ENCODE measurements at places on chromosomes 3 and 15. TPM values are rescaled to one million over a fixed set of nuclear protein-coding genes. Genes with fewer than 3 reads are reported as not detected.

DNA sequence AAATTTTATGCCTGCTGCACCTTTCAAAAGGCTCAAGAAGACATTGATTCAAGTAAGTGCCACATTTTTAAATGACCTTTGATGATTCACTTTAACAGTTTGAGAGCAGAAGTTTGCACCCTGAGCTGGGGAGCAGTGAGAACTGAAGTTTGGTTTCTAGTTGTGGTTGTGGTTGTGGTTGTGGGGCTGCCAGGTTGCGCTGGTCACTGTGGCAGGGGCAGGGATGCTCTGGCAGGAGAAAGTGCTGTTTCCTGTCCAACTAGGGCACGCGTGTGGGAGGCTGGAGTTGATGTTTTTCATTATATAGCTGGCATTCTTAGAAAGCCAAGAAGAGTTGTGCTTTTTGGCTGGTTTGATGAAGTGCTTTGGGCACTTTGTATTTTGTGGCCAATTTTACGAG lies 339.7 kb upstream of the NR2F2 start:
- no peak for DNase-seq

DNA sequence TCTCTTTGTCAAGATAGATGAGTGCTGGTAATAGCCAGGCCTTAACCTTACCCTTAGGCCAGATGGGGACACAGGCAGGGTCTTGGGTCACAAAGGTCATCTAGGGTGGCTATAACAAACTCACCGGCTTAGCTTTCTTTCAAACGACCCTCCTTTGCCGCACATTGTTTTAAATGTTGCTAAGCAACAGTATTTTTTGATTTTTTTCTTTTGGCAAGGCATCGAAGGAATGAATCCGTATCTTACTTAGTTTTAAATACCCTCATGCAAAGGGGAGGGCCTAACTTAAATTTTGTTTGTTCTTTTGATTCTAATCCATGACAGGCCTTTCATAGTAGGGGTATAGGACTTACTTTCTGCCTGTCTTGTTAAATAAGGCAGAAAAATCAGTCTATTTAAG lies 35.2 kb downstream of the ITPR1 start:
- DNase-seq: no peak

- DNase-seq: peak; percentile 81
These were observed 7.8 kb downstream of the SPSB4 start for GRCh38 chr3:141058996-141059395.

- no peak for DNase-seq
These were observed 966.1 kb downstream of the AGBL1 start for GRCh38 chr15:87045746-87046145.

DNA sequence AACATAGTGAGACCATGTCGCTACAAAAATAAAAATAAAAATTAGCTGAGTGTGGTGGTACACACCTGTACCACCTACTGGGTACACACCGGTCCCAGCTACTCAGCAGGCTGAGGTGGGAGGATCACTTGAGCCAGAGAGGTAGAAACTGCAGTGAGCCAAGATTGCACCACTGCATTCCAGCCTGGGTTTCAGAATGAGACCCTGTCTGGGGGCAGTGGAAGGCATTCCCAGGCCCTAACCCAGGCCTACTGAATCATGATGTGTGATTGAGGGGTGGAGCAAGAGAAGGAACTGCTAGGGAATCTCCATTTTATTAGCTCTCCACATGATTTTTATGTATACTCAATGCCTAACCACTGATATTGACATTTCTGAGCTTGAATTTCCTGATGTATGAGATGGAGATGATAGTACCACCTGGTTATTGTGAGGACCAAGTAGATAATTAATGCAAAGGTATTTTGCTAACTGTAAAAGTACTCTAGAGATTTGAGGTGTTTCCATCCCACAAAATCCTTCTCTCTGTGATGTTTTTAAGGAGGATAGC lies 169.5 kb upstream of the UMPS start:
- DNase-seq: no peak

GRCh38 chr3:39166932-39167532 lies 13.6 kb upstream of the CSRNP1 start:
- DNase-seq: no peak

DNA sequence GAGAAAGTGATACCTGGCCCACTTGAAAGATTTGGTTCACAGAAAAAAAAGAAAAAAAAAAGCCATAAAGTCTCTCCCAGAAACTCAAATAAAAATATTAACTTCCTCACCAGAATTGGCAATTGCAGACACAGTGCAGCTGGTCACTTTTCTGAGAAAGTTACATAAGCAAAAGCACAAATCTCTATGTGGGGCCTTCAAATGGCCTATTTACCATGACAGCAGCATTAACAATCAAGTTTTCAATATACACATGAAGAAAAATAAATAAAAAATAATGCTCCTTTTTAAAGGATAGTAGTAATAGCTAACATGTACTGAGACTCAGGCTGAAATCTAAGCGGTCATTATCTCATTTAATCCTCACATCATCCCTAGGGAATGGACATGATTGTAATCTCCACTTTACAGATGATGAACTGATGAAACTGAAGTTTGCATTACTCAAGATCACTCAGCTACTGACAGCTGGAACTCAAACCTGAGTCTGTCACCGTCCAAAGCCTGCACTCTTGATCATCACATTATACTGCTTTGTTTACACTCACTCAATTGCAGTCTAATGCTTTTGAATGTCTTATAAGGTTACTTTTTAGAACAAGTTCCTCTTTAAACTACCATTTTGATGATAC lies 3.3 kb downstream of the NPTN start:
- DNase-seq: no peak

Gene RAD51
- 4.2 TPM for total RNA-seq

Gene MNS1
- 2.9 TPM for total RNA-seq
